ENCODE measurements at places on chromosomes 2 and 18.

DNA sequence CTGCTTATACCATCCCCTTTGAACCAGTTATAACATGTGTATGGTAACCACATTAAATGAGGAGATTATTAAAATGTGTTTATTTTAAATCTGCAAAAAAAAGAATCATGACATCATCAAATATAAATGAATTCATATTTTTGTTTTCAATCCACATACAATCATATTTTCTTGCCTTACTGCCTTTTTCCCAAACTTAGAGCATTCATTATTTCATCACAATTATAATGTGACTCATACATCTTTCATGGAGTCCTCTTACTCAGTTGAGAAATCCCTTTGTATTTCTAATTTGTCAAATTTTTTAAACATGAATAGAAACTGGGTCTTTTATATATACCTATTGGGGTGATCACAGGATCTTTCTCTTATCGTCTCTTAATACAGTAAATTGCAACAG lies 909.6 kb downstream of the DSC3 start:
- no peak for DNase-seq

- no peak for DNase-seq
These were observed 318.7 kb downstream of the PTPRM start for GRCh38 chr18:7885865-7886264.

GRCh38 chr2:14297906-14298305 lies 334.6 kb upstream of the LRATD1 start:
- no peak for DNase-seq

DNA sequence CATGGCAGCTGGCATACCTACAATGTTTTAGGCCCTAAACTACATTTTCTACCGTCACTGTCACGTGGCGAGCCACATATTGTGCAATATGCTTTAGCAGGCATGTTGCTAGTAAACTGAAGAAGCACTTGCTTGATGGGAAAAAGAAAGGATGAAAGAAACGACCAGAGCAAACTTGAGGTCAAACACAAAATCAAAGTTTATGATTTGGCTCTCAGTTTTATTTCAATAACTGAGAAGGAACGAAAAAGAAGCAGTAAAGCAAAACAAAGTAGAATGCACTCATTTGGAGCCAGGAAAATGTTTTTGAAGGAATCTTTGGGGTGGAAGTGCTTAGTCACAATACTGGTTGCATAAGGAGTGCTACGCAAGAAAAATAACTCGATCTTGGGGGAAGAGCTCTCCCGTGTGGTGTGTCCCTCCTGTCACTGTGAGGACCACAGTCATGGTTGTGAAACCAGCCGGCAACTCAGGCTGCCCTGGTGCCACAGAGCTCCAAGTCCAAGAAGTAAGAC lies 349.8 kb downstream of the RBM43 start:
- peak; percentile 99 for DNase-seq

GRCh38 chr2:46456789-46457188 lies 22.6 kb upstream of the TMEM247 start:
- no peak for DNase-seq

GRCh38 chr2:171227066-171227782 lies 66.5 kb upstream of the TLK1 start:
- DNase-seq: peak; percentile 55

GRCh38 chr2:193332941-193333340 lies 1138.2 kb upstream of the TMEFF2 start:
- DNase-seq: no peak

- DNase-seq: no peak
These were observed 71.6 kb upstream of the GAREM1 start for GRCh38 chr18:32542221-32542798.

DNA sequence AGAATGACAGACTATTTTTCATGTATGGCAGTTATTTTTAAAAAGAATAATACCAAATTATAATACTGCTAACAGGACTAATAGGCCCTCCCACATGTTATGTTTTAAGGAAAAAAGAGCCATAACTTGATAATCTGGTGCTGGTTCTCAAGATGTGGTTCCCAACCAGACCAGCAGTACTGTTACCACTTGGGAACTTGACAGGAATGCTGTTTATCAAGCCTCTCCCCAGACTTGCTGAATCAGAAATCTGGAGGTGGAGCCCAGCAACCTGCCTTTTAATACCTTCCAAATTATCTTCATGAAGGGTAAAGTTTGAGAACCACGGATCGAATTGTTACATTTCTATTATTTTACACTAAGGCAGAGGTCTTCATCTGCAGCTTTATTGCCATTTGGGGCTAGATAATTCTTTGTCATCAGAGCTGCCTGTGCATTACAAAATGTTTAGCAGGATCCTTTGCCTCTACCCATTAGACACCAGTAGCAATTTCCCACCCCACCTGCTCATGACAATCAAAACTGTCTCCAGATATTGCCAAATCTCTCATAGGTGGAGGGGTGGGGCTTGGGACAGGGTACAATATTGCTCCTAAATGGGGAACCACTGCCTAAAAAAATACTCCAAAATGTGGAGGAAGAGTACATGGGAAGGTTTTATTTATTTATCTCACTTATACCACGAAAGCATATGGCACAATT lies 629.6 kb downstream of the ARHGAP15 start:
- DNase-seq: no peak

- no peak for DNase-seq
These were observed 33.3 kb downstream of the CCDC85A start for GRCh38 chr2:56217106-56217505.

DNA sequence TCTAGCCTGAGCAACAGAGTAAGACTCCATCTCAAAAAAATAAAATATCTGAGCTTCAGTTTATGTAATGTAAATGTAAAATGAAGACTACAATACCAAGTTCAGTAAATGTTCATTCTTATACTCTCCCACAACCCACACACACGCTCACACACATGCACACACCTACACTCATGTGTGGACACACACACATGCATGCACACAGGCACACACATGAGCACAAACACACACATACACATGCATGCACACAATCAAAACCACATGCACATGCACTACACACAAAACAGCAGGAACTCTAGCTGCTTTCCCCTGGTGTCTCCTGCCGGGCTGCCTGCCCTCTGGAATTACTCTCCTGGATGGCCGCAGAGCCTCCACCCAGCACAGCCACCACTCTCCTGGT lies 90.6 kb downstream of the GFPT1 start:
- DNase-seq: no peak

- no peak for DNase-seq
These were observed 57.2 kb downstream of the PDCL3 start for GRCh38 chr2:100619951-100620350.

- DNase-seq: no peak
These were observed 597.1 kb upstream of the ACVR2A start for GRCh38 chr2:147247749-147248148.

Measured in fibroblast of the aortic adventitia (primary cell).